ENCODE measurements at places on chromosomes 4 and X.

- no peak for DNase-seq
These were observed 40.4 kb upstream of the PROM1 start for GRCh38 chr4:16124232-16124631.

DNA sequence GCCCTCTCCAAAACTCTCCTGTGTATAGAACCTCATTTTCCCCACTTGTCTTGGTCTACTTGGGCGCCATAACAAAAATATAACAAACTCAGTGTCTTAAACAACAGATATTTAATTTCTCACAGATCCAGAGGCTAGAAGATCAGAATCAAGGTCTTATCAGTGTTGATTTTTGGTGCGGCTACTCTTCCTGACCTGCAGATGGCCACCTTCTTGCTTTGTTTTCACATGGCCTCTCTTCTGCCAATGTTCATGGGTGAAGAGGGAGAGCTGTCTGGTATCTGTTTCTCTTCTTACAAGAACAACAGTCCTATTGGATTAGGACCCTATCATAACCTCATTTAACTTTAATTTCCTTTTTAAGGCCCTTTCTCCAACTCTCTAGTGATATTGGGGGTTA is 177.3 kb downstream of the PABPC4L start:
- DNase-seq = peak; percentile 2

GRCh38 chr4:89897867-89898266 is 3.2 kb downstream of the MMRN1 start:
- DNase-seq = no peak

DNA sequence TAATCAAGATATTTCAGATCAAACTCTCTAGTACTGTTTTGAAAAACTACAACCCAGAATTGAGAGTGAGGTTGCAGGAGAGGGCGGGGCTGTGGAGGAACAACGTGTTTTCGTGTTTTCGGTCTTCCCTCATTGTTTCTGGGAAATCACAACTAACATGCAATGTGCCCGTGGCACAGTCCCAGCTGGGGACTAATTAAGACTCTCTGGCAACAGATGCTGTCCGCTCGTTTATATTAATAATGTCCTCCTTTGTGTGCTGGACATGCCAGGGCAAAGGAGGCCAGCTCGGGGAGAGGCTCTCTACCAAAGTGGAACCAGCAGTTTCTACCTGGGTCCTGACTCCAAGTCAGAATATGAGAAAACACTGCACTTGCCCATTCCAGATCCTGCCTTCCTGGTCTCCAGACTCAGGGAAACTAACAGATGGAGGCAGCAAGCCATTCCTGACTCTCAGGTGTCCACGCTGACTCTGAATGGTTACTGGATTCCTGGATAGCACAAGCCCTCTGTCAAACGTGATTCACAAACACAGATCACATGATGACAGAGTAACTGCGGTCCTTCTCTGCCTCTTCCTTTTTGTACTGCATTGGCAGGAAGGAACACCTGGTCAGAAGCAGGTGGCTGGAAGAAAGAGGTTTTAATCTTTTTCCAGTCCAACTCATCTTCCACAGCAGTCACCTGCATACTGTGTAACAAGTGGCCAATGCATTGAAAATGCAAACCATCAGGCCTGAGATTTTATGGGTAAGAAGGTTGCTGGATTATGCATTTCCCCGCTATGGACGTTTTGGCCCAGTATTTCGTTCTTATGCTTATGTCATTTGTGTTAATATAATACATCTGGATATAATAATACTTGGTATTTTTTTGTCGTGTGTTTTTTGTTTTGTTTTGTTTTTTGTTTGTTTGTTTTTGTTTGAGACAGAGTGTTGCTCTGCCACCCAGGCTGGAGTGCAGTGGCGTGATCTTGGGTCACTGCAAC is 65.0 kb downstream of the COQ2 start:
- peak; percentile 33 for DNase-seq

GRCh38 chrX:139018436-139018835 is 306.9 kb upstream of the FGF13 start:
- no peak for DNase-seq

- DNase-seq = no peak
These were observed 106.7 kb downstream of the WWC2 start for GRCh38 chr4:183205709-183206108.

DNA sequence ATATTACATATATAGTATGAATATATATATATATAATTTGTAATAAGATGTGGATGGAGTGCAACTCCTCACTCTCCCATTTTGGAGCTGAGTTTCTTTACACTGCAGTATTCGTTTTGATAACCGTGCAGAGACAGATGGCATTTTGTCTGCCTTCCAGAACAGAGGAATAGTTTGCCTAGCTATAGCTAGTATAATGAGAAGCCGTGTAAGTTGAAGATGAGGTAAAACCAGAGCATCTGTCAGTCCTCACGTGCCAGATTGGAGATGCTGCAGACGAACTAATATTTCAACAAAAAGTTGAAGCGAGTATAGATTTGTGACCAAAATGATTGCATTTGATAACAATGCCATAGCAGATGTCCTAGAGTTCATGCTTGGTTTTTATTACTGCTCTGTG is 180.6 kb downstream of the FMR1NB start:
- no peak for DNase-seq

DNA sequence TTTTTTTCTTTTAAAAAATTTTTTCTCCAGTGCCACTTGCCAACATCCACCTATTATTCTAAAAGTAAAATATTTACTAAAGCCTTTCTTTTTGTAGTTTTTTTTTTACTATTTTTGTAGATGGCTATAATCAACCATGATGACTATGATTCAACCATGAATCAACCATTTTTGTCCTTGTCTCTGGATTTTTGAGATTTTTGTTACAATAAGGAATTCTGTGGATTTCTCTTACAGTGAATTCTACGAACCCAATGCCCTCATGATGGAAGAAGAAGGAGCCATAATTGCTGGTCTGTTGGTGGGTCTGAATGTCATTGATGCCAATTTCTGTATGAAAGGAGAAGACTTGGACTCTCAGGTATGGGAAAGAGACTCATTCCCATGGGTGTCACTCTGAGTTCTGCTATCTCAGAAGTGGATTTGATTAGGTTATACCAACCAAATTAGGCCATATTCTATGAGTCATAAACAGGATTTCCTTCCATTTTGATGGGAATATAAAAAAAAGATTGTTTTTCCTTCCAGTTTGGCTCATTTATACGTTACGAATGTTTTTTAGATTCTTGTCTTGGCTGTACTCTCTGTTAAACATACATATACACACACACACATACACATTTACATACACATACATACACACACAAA is 46.7 kb downstream of the RUFY3 start:
- no peak for DNase-seq

DNA sequence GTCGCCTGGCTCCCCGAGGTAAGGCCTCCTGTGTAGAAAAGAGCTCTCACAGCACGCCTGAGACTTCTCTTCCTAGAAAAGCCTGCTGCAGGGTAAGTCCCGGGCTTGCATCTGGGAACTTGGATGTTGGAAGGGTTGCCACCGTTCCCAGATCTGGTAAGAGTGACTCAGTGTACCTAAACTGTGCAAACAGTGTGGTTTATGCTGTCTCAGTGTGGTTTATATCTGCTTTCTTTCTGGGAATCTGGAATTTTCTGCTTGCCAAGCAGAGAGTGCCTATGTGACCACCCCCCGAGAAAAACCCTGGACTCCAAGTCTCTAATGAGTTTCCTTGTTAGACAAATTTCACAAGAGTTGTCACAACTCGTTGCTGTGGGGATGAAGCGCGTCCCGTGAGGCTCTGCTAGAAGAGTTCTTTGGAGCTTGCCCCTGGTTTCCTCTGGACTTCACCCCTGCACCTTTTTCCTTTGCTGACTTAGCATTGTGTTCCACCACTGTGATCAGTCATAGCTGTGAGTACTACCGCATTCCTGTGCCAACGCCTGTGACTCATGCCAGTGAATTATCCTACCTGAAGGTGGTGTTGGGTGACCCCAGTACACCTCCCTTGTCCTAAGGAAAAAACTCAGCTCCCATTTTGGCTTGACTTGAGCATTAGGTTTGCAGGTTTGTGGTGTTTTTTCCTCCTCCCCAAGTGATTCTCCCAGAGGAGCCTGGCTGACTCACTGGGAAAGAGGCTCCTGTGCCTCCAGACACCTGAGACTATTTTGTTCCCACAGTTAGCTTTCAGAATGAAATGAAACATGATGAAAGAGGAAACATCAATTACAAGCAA is 14.5 kb downstream of the SLC2A9 start:
- DNase-seq = no peak

- no peak for DNase-seq
These were observed 148.6 kb upstream of the CNKSR2 start for GRCh38 chrX:21225643-21226042.

DNA sequence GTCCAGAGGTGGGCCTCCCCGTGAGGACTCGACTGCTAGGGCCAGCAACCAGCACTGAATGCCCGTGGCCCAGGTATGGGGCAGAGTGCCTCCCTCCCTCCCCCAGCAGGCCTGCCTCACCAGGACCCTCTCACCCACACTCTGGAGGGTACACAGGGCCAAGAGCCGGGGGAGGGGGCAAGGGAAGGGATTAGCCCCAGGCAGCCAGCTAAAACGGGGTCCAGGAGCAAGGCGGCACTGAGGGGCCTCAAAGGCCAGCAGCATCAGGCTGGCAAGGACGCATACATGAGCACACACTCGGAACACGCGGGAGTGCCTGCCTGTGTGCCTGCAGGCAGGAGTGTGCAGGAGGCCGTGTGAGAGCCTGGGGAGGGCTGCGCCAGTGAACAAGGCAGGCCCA is 18.3 kb upstream of the DUSP9 start:
- DNase-seq = no peak

DNA sequence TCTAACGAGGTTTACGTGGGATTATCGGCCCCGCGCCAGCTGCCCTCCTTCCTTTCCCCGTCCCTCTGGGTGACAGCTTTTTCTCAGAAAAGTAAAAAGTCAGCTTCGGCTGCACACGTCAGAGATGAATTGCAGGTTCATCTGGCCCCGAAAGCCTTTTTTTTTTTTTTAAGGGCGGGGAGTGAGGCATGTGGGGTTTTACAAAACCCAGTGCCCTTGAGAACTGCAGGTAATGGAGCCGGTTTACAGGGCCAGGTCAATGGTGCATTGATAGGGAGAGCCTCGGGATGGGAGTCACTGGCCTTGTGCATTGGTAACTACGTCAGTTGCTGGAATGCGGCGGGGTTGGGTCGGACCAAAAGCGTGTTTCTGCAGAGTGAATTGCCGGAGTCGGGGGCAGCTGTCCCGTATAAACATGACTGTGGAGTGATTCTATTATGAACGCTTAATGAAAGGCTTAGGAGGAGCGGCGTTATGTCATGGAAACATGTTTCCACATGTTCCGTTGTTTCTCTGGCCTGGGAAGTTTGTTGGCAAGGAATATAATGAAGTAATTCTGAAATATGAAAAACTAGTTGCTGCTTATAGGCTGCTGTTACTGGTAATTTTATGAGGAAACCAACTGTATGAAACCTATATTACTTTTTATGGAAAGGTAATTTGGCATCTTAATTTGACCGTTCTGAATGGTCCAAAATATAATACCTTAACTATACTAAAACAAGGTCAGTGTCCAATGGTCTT is 1.1 kb downstream of the HSPA4L start:
- DNase-seq = peak; percentile 82

- DNase-seq = no peak
These were observed 1456.1 kb upstream of the IGFBP7 start for GRCh38 chr4:58566260-58566659.

All from adipocyte (in vitro differentiated cells).